ENCODE measurements at places on chromosomes 11 and 22. TPM values are rescaled to one million over a fixed set of nuclear protein-coding genes. Genes with fewer than 3 reads are reported as not detected.

BIK gene
- total RNA-seq, result 2.0 TPM

AMOTL1 gene
- 4.4 TPM for total RNA-seq

ATG13 gene
- 65.0 TPM for total RNA-seq

TUB gene
- total RNA-seq, result 0.23 TPM

ZNRF3 gene
- total RNA-seq, result 0.82 TPM

LRRN4CL gene
- total RNA-seq, result 0.32 TPM

MAJIN gene
- not detected for total RNA-seq

SYCE3 gene
- not detected for total RNA-seq

RCE1 gene
- total RNA-seq, result 25.5 TPM

BLID gene
- total RNA-seq, result not detected

C22orf31 gene
- total RNA-seq, result not detected

SIK2 gene
- 7.3 TPM for total RNA-seq

GUCY1A2 gene
- 0.05 TPM for total RNA-seq

APOL6 gene
- total RNA-seq, result 73.1 TPM

FGF19 gene
- not detected for total RNA-seq

TOP3B gene
- total RNA-seq, result 47.7 TPM

TSPAN32 gene
- total RNA-seq, result 52.3 TPM

MGAT3 gene
- 2.1 TPM for total RNA-seq

DBX1 gene
- not detected for total RNA-seq

PTPN5 gene
- total RNA-seq, result not detected

SLC17A6 gene
- not detected for total RNA-seq

SLC25A1 gene
- total RNA-seq, result 45.4 TPM

OR52N4 gene
- total RNA-seq, result 0.52 TPM

MMP7 gene
- not detected for total RNA-seq

CD151 gene
- 42.4 TPM for total RNA-seq

SMC1B gene
- 0.68 TPM for total RNA-seq

SLCO2B1 gene
- total RNA-seq, result 0.05 TPM

CNGA4 gene
- 0.16 TPM for total RNA-seq

CRYBB3 gene
- 0.32 TPM for total RNA-seq

WT1 gene
- total RNA-seq, result not detected

DDI1 gene
- total RNA-seq, result not detected

CHADL gene
- 0.20 TPM for total RNA-seq

IFITM5 gene
- total RNA-seq, result not detected

KCNQ1OT1 gene
- 0.48 TPM for total RNA-seq

IGLL1 gene
- total RNA-seq, result 3.4 TPM

PIM3 gene
- total RNA-seq, result 52.6 TPM

MMP27 gene
- not detected for total RNA-seq

TMEM25 gene
- total RNA-seq, result 7.9 TPM

RFPL3 gene
- total RNA-seq, result not detected

MMP8 gene
- total RNA-seq, result not detected

GPR83 gene
- 0.11 TPM for total RNA-seq

HBB gene
- total RNA-seq, result not detected

PKDREJ gene
- not detected for total RNA-seq

NPAS4 gene
- total RNA-seq, result 0.27 TPM

ZDHHC13 gene
- total RNA-seq, result 27.8 TPM

AP2A2 gene
- 69.5 TPM for total RNA-seq

GRM5 gene
- not detected for total RNA-seq

IL18BP gene
- total RNA-seq, result 15.7 TPM

OMP gene
- not detected for total RNA-seq

RASL10A gene
- 0.45 TPM for total RNA-seq
